Suprapubic skin (tissue), 4 donors: ENCODE measurements at places on chromosomes 2 and 18. TPM values are rescaled to one million over a fixed set of nuclear protein-coding genes. Genes with fewer than 3 reads are reported as not detected.
A peak's percentile ranks its signal among the peaks of the same experiment; 100 is the strongest.

The RNF125 gene
- 5.7 TPM for total RNA-seq

- no peaks in the 10 kb centered on the region for H3K36me3 ChIP-seq
- no peak overlapping the region for H3K27ac ChIP-seq
- H3K4me1 ChIP-seq: no peaks in the 10 kb centered on the region
- H3K27me3 ChIP-seq: no peaks in the 10 kb centered on the region
- no peak overlapping the region for H3K4me3 ChIP-seq
Observed at GRCh38 chr2:44372246-44372645, 10.5 kb downstream of the CAMKMT start.

DNA sequence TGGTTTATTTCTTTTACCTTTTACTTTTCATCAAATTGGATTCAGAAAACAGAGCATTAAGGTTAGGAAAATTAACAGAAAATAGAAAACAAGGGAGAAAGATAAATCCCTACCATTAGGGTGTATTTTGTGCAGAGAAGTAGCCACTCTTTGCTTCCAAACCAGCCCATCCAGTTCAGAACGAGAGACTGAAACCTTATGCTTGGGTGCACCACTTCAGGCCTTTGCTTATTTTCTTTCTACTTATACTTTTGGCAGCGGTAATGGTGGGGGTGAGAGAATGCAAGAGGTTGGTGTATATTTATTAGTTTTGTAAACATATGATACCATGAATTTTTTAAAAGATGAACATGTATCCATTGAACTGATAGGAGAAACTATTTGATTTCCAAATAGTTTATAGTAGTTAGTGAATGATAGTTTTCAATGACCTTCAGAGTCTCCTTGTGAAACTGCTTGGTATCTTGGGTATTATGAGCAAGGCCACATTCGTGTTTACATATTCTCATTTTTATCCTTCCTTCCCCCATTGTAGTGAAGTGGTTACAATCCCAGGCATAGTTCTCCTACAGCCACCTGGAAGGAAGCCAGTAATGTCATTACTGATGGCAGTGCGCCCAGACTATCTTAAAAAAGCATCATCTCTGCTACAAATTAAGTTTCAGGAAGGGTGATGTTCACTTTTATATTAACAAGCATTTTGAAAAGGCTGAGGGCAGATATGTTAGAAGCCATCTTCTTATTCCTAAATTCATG lies 60.8 kb downstream of the MFSD6 start:
- no peak overlapping the region for H3K4me3 ChIP-seq
- H3K27me3 ChIP-seq: no peaks in the 10 kb centered on the region
- peak overlapping the region; percentile 88 for H3K27ac ChIP-seq
- peaks cover 6% of the 10 kb centered on the region for H3K36me3 ChIP-seq
- H3K4me1 ChIP-seq: peaks cover 40% of the 10 kb centered on the region

DNA sequence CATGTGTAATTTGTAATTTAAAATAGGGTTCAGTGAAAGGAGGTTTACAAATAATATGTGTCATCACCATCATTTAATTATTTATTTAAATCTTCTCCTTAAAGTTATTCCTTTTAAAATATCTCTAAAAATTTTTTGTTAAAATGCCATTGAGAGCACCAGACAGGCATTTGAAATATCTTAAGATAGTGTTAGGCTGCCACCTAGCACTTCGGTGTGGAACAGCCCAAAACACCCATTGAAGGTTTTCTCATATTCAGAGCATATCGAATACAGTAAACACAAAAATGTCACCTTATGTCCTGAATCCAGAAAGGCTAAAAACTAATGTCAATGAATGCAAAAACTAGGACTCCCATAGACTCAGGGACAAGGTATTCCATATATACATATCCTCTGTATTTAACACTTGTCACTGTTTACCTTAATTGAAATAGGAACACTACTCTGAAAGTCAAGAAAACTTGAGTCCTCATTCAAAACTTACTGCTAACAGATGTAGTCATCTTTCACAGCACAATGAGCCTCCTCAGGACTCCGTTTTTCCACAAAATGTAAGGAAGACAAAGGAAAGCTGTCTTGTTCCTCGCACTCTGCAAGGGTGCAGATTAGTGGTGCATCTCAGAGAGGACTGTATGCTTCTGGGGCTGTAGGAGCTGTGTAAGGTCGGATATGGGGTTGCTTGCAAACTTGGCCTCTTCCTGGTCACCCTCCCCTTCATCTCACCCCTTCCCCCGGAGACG lies 329.5 kb downstream of the PAX3 start:
- no peak for DNase-seq
- H3K27ac ChIP-seq: no peak overlapping the region
- no peak overlapping the region for H3K4me3 ChIP-seq
- no peaks in the 10 kb centered on the region for H3K27me3 ChIP-seq

- DNase-seq: no peak
- H3K36me3 ChIP-seq: no peaks in the 10 kb centered on the region
- H3K4me3 ChIP-seq: no peak overlapping the region
- peaks cover 3% of the 10 kb centered on the region for H3K27me3 ChIP-seq
Observed at GRCh38 chr2:126949775-126950174, 51.1 kb downstream of the TEX51 start.

DNA sequence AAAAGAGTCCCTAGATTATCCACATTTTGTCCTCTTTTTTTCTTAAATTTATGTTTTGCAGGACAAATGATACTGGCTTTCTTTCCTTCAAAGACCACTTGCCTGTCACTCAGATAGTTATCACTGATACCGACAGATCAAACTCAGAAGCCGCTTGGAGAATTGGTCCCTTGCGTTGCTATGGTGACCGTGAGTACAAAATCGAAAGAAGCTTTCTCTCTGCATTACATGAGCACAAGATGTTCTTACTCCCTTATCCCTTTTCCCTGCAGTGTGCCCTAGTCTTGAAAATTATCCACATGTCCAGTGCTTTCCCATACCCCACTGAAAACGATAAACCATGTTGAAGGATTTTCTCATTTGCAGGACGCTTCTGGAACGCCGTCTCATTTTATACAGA lies 738.5 kb downstream of the CNTNAP5 start:
- no peaks in the 10 kb centered on the region for H3K27me3 ChIP-seq
- no peak overlapping the region for H3K27ac ChIP-seq
- no peaks in the 10 kb centered on the region for H3K36me3 ChIP-seq
- no peak overlapping the region for H3K4me3 ChIP-seq

- DNase-seq: no peak
- H3K4me1 ChIP-seq: no peaks in the 10 kb centered on the region
- H3K27ac ChIP-seq: no peak overlapping the region
- no peaks in the 10 kb centered on the region for H3K27me3 ChIP-seq
- H3K4me3 ChIP-seq: no peak overlapping the region
- no peaks in the 10 kb centered on the region for H3K36me3 ChIP-seq
Observed at GRCh38 chr2:4151521-4151920, 448.1 kb downstream of the DCDC2C start.

DNA sequence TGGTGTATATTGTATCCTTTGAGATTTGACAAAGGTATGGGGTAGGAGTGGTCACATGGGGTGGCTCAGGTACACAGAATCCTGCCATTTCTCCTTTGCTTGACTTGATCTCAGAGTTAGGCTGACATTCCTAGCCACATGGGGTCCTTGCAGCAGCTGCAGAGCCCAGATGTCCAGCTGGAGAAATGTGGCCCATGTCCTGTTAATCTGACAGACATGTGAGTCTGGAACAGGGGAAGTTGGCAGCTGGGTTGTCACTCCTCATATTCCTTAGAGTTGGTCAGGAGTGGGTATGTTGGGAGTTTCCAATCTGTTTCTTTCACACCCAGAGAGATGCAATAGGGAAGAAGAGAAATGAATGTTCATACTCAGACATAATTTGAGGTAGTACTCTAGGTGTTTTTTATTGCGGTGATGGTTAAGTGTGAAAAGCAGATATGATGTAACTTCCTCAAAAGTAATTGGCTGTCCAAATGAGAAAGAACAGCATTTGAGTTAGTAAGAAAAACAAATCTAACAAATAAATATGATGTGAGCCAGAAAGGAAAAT lies 402.6 kb upstream of the MEIS1 start:
- no peaks in the 10 kb centered on the region for H3K36me3 ChIP-seq
- no peak overlapping the region for H3K4me3 ChIP-seq

- H3K27ac ChIP-seq: no peak overlapping the region
- H3K4me3 ChIP-seq: no peak overlapping the region
- no peaks in the 10 kb centered on the region for H3K36me3 ChIP-seq
- H3K27me3 ChIP-seq: no peaks in the 10 kb centered on the region
Observed at GRCh38 chr18:23828426-23828825, 139.2 kb downstream of the LAMA3 start.

DNA sequence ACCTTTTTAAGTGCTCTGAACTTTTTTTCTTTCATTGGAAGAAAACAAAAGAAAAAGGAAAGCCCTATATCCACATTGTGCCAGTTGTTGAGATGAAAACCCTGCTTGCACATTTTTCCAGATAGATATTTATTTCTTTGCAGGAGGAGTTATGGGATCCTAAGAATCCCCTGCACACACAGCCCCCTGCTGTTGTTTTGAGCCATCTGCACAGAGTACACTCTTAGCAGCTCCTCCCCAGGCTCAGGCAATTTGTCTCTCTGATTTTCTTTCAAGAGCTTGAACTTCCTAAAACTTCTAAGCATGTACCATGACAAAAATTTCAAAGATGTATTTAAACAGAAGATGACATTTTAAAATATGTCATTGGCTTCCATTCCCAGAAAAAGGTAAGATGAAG lies 436.9 kb downstream of the METTL4 start:
- H3K4me3 ChIP-seq: no peak overlapping the region
- H3K36me3 ChIP-seq: no peaks in the 10 kb centered on the region
- H3K4me1 ChIP-seq: no peaks in the 10 kb centered on the region
- H3K27ac ChIP-seq: no peak overlapping the region
- no peak for DNase-seq

DNA sequence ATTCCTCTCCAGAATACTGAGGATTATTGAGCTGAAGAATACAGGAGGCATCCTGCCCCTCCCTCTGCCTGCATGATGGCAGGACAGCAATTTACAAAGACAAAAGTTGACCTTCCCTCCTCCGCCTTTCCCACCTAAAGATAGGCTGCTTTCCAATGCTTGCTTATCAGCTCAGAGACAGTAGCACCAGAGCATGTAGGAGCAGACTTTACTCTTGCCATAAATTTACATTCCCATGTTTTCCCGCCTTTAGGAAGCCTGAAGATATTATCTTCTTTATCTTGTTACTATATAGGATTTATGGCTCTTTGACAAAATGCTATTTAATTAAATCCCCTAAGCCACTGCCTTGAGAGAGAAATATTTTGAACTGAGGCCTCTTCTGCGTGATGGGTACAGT lies 135.6 kb upstream of the HNMT start:
- no peaks in the 10 kb centered on the region for H3K4me1 ChIP-seq
- H3K36me3 ChIP-seq: no peaks in the 10 kb centered on the region
- no peak for DNase-seq
- H3K4me3 ChIP-seq: no peak overlapping the region
- H3K27ac ChIP-seq: no peak overlapping the region

DNA sequence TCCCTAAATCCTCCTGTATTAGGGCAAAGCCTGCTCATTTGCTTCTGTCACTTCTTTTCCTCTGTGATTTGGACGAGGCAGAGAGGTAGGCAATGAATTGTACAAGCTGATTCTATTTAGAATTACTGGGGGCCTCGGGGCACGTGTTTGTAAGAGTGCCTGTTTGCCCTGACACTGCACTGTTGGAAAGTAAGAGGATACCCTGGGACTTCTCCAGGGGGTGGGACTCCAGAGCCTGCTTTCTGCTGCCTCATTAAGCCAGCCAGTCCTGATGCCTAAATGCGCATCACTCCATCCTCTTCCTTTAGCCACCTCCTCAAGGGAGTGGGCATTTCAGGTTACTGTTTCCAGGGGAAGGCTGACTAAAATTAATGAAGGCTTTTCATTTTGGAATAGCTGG lies 134.3 kb downstream of the TDRD15 start:
- no peaks in the 10 kb centered on the region for H3K27me3 ChIP-seq
- DNase-seq: no peak
- no peaks in the 10 kb centered on the region for H3K36me3 ChIP-seq
- H3K4me3 ChIP-seq: no peak overlapping the region
- no peak overlapping the region for H3K27ac ChIP-seq

The SLC40A1 gene
- total RNA-seq: 17.2 TPM

- no peaks in the 10 kb centered on the region for H3K4me1 ChIP-seq
- DNase-seq: no peak
- no peak overlapping the region for H3K4me3 ChIP-seq
- no peaks in the 10 kb centered on the region for H3K36me3 ChIP-seq
- no peak overlapping the region for H3K27ac ChIP-seq
Observed at GRCh38 chr2:76516861-76517573, 806.3 kb upstream of the GCFC2 start.

- no peaks in the 10 kb centered on the region for H3K36me3 ChIP-seq
- no peak overlapping the region for H3K27ac ChIP-seq
- no peak for DNase-seq
- no peaks in the 10 kb centered on the region for H3K4me1 ChIP-seq
- H3K27me3 ChIP-seq: no peaks in the 10 kb centered on the region
- no peak overlapping the region for H3K4me3 ChIP-seq
Observed at GRCh38 chr18:58104096-58104495, 60.1 kb downstream of the NEDD4L start.

The CXCR1 gene
- total RNA-seq: 0.87 TPM

- no peak overlapping the region for H3K4me3 ChIP-seq
- no peak overlapping the region for H3K27ac ChIP-seq
- no peak for DNase-seq
Observed at GRCh38 chr18:12858991-12859390, 25.0 kb downstream of the PTPN2 start.

The ABCB11 gene
- total RNA-seq: 1.7 TPM

DNA sequence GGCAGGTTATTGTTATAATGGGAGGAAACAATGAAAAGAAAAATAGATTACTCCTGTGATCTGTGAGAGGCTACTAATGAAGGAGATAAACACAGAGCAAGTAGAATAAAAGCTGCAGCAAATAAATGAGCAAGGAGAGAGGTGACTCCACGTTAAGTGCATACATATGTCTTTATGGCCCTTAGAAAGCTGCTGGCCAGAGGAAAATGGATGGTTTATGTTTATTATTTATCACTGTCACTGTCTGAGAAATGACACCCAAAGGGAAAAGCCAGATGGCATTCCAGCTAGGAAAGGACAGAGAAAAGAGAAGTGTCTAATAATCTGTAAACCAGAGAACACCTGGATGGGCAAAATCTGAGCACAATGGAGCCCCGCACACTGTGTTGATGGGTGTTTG lies 122.9 kb upstream of the DDX18 start:
- H3K4me1 ChIP-seq: no peaks in the 10 kb centered on the region
- no peaks in the 10 kb centered on the region for H3K27me3 ChIP-seq
- no peak overlapping the region for H3K27ac ChIP-seq
- no peak overlapping the region for H3K4me3 ChIP-seq

The LYG2 gene
- total RNA-seq: not detected

GRCh38 chr2:58052978-58053377 lies 6.4 kb downstream of the VRK2 start:
- H3K4me1 ChIP-seq: peaks cover 6% of the 10 kb centered on the region
- H3K4me3 ChIP-seq: no peak overlapping the region
- H3K36me3 ChIP-seq: peaks cover 2% of the 10 kb centered on the region

- H3K4me3 ChIP-seq: peak overlapping the region; percentile 95
- peak overlapping the region; percentile 74 for H3K27ac ChIP-seq
- peaks cover 3% of the 10 kb centered on the region for H3K36me3 ChIP-seq
- peak; percentile 79 for DNase-seq
- H3K4me1 ChIP-seq: peaks cover 66% of the 10 kb centered on the region
- H3K27me3 ChIP-seq: no peaks in the 10 kb centered on the region
Observed at GRCh38 chr2:85886590-85886989, 2.2 kb downstream of the ST3GAL5 start.
